ENCODE measurements at places on chromosomes 12 and 14.

DNA sequence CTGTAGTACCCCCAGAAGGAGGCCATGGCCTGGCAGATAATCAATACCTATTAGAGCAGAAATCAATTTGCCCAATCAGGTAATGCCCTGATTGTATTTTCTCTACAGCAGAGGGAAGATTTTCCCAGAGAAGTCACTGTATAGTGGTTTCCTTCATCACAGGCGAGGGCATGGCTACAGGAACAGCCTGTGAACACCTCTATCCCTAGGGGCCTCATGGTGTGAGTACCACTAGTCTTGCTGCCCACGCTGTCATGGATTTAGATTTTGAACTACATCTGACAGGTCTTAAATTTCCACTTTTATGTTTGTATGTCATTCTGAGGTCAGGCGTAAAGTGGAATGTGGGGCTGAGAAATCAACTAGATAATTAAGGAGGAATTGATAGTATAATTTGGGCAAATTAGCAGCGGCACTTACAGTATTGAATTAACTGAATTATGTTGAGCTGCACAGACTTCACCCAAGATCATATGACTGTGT, 42.4 kb upstream of the STXBP6 start:
- DNase-seq, result no peak

DNA sequence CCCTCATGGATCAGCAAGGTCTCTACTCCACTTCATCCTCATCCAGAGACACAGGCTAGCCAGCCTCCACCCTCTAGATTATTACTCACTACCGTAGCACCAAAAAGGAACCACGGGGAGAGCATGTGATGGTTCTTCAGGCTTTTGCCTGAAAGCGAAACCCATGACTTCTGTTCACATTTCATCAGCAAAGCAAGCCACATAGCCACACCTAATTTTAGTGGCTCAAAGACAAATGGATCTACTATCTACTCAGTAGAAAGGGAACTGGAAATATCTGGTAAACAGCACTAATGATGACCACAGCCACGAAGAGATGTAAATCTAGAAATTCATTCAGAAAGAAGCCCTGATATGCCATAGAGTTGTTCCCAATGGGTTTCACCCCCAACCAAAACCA, 51.4 kb downstream of the VCPKMT start:
- no peak for DNase-seq

DNA sequence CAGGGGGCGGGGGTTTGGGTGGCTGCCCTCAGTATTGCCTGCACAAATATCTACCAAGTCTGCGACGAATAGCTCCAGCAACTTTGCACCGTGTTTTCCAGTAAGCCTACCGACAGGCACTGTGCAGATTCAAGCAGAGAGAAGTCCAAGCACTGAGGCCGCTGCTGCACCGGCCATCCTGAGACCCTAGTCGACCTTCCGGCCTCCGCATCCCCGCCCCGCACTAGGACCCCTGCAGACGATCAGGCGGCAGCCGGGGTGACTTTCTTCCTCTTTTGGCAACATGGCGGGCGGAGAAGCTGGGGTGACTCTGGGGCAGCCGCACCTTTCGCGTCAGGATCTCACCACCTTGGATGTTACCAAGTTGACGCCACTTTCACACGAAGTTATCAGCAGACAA, at the start of gene EIF2S3B:
Gene EIF2S3B, plus strand, starts transcription at position 271 of the 400 bp plus-strand sequence. Its CDS starts 13 bp downstream, at position 284.
- no peak for DNase-seq

GRCh38 chr12:59122784-59123183, 202.5 kb upstream of the LRIG3 start:
- no peak for DNase-seq

GRCh38 chr12:48422060-48422459, 50.3 kb upstream of the ANP32D start:
- no peak for DNase-seq

GRCh38 chr14:90451443-90451842, 54.6 kb downstream of the CALM1 start:
- no peak for DNase-seq

DNA sequence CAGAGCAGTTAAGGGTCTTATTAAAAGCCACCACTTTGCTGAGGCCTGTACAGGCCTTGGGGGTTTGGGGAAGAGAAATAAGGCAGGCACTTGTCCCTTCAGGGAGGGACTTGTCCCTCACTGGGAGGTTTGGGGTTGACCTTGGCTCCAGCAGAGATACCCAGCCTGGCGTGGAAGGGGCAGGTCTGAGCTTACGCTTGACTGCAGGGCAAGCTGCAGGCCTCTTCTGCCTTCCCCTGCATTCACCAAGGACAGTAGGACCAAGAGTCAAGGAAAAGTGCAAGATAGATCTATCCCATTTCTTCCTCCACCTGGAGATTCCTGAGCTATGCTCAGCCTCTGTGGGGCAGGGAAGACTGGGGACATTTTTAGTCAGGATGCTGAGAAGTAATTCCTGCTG, 154.3 kb downstream of the SMOC1 start:
- no peak for DNase-seq

GRCh38 chr12:22287101-22287500, 47.4 kb downstream of the ST8SIA1 start:
- no peak for DNase-seq

GRCh38 chr14:22341049-22341448, 248.0 kb downstream of the DAD1 start:
- no peak for DNase-seq

DNA sequence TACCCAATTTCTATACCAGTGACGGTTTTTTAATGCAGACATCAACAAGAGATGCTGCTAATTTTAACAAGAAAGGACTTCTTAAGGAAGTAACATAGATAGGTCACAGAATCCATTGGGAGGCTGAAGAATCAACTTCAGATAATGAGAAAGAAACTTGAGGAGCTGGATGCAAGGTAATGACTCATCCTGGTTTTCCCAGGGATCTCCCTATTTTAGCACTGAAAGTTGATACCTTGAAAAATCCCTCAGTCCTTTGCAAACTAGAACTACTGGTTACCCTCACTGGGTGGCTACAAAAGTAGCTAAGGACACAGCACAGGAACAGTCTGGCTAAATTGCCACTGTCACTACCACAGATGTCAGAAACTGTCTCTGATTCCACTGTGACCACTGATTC, 561.9 kb downstream of the FLRT2 start:
- DNase-seq, result no peak

DNA sequence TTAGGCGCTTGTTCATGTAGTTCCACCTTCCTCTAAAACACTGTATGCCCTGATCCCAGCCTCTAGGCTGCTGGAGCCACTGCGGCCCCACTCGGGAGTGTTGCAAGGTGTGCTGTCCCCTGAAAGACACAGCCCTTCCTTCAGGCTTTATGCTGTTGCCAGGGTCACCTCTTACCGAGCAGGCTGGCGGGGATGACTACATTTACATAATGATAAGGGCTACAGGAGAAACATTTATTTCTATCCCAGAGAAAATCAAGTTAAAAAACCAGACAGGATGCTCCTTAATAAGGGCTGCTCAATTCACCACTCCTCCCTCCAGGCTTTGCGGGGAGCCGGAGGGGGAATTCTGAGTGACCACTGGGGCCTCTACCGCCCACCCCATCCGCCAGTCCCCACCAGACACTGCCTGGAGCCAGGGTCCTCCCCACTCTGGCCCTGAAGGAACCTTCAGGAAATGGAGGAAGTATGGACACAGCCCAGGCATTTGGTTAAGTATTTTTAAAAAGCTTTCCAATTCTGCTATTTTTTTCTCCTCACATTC, 200.6 kb downstream of the TTC7B start:
- DNase-seq, result no peak

GRCh38 chr12:62922539-62922938, 12.4 kb downstream of the PPM1H start:
- no peak for DNase-seq

- no peak for DNase-seq
These were observed 12.1 kb upstream of the KCNMB4 start for GRCh38 chr12:70353780-70354660.

DNA sequence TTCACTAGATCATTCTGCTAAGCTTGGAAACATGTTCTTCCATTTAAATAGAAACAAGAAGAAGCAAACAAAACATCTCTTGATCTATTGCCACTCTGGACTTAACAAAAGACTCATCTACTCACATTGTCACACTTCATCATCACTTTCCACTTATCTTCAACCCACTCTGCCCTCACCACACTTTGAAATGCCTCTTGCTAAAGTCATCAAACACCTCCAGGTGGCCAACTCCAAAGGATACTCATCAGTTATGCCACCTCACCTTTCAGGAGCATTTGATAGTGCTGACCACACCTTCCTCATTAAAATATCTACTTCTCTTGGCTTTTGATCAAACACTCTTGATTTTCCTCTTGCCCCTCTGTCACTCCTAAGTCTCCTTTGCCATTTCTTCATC, 7.2 kb downstream of the EFCAB11 start:
- no peak for DNase-seq

GRCh38 chr12:128513831-128514230, 246.9 kb downstream of the TMEM132C start:
- no peak for DNase-seq

- DNase-seq, result no peak
These were observed 737 bp downstream of the SPX start for GRCh38 chr12:21526721-21527345.

- no peak for DNase-seq
These were observed 112.9 kb downstream of the DAAM1 start for GRCh38 chr14:59301354-59301753.

DNA sequence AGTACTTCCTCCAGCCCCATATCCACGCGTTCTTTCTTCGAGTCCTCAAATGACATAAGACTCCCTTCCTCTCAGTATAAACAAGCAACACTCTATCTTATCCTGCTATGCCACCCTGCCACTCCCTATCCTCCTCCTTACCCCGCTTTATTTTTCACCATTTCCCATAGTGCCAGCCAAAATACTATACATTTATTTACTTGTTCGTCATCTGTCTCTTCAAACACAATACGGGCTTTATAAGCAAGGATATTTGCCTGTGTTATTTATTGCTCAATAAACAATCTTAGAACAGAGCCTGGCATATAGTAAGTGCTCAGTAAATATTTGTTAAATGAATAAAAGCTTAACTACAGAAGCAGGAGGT, 444.9 kb downstream of the EGLN3 start:
- no peak for DNase-seq

DNA sequence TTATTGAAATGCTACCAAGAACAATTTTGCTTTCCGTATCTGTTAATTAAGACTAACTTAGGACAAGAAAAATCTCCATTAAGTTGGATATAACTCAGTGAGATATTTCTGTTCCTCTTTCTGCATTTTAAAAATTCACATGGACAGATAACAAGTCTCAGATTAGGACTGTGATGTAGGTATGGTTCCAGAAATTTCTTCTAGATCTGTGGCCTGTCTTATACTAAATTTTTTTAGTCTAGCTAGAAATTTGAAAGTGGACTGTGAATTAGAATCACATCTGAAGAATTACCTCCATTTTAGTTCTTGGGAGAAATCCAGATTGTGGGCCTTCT, 41.6 kb downstream of the USP15 start:
- no peak for DNase-seq

DNA sequence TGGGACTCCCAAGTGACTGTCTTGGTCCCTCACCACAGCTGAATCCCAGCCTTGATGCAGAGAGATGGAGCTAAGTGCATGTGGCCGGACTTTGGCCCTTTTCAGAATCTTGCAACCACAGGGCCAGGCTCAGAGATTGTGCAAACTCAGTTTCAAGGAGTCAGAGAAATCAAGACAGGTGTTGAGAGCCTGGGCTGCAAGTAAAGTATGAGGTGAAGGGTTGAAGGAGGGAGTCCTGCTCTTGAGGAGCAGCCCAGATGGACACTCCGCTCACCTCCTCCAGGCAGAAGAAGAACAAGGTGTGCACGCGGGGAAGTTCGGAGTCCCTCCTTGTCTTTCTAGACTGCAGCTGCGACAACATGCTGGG, 6.3 kb upstream of the BMP4 start:
- no peak for DNase-seq

GRCh38 chr14:59435987-59436386, 29.2 kb downstream of the GPR135 start:
- DNase-seq, result no peak

GRCh38 chr12:112664569-112664968, 127.0 kb upstream of the RPH3A start:
- DNase-seq, result peak; percentile 56

GRCh38 chr12:50246873-50247612, 36.3 kb downstream of the LIMA1 start:
- DNase-seq, result peak; percentile 12

DNA sequence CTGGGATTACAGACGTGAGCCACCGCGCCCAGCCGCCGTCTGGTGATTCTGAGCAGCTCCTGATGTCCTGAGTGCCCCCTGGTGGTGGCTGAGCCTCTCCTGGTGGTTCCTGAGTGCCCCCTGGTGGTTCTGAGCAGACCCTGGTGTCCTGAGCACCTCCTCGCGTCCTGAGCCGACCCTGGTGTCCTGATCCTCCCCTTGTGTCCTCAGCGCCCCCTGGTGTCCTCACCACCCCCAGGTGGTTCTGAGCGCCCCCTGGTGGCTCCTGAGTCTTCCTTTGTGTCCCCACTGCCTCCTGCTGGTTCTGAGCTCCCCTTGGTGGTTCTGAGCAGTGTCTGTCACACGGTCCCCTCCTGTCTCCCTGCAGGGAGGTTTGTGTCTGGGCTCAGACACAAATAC, 1304.9 kb downstream of the TMEM121 start:
- no peak for DNase-seq

- DNase-seq, result no peak
These were observed 150.2 kb upstream of the PLEKHG7 start for GRCh38 chr12:92552412-92553108.

- DNase-seq, result no peak
These were observed 10.2 kb upstream of the OR11G2 start for GRCh38 chr14:20180486-20180885.

GRCh38 chr14:33019346-33019745, 80.7 kb downstream of the NPAS3 start:
- no peak for DNase-seq

DNA sequence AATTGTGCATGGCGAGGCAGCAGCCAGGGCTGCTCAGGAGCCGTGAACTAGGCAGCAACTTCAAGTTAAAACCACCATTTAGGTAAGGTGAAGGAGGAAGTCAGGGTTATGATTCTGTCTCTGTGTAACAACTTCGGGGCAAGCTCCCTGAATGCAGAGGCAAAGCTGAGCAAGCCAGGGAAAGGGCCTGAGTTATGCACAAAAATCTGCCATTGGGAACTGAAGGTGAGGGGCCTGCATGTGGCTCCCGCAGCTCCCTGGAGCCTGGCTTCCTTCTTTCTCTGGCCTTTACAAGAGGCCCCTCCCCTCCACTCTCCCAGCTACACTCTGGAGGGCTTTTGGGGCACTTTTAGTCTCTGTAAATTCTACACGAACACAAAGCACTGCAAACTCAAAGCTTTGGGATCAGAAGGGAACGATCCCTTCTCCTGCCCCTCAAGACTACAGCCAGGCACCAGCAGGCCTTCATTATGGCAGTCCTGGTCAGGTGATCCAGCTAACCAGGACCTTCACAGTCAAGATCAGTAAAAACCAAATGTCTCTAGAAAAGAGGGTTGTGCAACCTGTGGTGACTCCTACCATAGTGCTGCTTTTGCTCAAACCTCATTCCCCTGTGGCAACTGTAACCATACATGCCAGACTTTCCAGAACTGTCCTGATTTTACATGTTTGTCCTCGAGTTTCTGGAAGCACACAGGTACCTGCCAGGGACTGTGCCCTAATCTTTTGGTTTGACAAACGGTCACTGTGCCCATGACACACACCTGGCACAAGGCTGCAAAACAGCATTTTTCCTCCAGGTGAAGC, 67.2 kb upstream of the PTGR2 start:
- DNase-seq, result no peak

All from HEK293T (cell line).